ENCODE measurements at places on chromosomes 12 and 14.

- DNase-seq = no peak
These were observed 653.3 kb upstream of the MIS18BP1 start for GRCh38 chr14:45906257-45906656.

- peak; percentile 59 for DNase-seq
These were observed 4.4 kb downstream of the KMT2D start for GRCh38 chr12:49055978-49056754.

DNA sequence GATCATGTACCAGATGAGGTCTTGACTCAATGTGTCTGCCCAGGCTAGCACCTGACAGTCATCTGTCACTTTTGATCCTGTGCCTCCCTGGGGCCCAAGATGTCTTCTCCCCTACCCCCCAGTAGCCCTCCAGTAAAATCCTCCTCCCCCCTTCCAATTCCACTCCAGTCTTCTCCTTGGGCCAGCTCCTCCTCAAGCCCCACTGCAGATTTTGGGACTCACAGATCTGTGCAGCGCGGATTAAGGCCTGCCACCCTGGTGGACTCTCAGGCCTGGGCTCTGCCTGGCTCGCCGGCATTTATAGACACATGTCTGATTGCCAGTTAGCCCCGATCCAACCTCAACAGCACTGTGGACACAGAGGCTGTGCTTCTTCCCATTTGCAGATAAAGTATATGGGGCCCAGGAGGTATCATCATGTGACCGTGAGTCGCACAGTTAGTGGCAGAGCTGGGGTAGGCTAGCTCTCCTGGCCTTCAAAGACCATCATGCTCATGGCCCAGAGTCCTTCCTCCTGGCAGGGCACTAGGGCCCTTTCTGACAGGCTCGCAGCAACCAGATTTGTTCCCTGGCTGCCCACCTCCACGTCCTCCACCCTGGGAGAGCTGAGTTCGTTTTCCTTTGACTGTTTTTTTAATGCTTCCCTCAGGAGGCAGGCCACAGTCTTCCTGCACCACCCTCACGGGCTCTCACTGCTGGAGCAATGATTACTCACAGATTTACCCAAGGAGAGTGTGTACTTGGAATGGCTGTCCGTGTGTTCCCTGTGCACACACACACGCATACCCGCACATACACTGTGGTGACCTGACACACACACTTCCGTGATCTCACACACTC, 98.3 kb upstream of the DIO3 start:
- DNase-seq = no peak

- no peak for DNase-seq
These were observed 105.2 kb upstream of the EGLN3 start for GRCh38 chr14:34056046-34056445.

Measured in endothelial cell (in vitro differentiated cells).